ENCODE measurements at places on chromosomes 7 and 10. TPM values are rescaled to one million over a fixed set of nuclear protein-coding genes. Genes with fewer than 3 reads are reported as not detected.

THSD7A gene
- 12.1 TPM for total RNA-seq

CARD11 gene
- 3.2 TPM for total RNA-seq

TMED4 gene
- total RNA-seq, result 81.0 TPM

TRIM73 gene
- total RNA-seq, result 4.9 TPM

DNA sequence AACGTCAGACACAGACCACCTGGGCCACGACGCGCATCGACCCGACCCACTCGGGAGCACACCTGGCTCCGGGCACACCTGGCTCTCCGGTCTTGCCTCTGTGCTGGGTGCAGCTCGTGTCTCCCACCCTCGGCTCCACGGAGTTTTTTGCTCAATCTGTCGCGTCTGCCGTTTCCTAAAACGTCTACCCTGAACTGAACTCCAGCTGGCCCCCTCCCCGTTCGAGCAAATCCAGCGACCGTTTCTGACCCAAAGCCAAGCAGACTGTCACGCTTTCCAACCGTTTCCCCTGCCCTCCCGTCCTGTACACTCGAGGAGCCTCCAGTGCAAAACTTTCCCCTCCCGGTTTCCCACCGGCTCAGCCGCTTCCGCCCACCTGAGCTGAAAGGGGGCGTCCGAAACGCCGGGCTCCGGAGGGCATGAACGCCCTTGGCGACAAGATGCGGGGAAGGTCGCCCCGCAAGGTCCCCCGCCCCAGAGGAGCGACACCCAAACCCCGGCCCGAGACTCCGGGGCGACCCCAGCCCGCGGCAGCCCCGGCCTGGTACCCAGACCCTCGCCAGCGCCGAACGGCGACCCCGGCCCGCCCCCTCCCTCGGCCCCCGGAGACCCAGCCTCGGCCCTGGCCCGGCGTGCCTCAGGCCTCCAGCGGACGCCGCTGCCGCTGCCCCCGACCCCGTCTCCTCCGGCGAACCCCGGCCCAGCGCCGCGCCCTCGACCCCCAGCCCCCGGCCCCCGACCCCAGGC, 557 bp downstream of the CYTH3 start:
- DNase-seq, result peak; percentile 37

- no peak for DNase-seq
These were observed 175.4 kb downstream of the MGMT start for GRCh38 chr10:129642427-129642826.

DNA sequence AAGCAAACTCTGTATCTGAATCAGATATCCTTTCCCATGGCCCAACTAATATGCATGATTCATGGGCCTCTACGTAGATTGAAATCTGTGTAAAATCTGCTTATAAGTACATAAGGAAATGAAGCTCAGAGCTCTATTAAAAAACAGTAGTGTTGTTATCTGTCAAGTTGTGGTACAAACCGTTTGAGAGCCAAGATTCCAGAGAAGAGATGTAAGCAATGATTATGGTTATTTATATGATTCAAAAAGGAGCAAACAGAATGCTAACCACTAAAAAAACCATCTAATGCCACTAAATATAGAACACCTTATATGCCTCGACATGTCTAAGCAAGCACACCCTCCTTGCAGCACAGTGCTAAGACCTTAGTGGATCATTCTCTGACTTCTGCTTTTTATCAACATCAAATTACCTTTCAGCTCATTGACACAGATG, 26.6 kb downstream of the RPP38 start:
- no peak for DNase-seq

DNA sequence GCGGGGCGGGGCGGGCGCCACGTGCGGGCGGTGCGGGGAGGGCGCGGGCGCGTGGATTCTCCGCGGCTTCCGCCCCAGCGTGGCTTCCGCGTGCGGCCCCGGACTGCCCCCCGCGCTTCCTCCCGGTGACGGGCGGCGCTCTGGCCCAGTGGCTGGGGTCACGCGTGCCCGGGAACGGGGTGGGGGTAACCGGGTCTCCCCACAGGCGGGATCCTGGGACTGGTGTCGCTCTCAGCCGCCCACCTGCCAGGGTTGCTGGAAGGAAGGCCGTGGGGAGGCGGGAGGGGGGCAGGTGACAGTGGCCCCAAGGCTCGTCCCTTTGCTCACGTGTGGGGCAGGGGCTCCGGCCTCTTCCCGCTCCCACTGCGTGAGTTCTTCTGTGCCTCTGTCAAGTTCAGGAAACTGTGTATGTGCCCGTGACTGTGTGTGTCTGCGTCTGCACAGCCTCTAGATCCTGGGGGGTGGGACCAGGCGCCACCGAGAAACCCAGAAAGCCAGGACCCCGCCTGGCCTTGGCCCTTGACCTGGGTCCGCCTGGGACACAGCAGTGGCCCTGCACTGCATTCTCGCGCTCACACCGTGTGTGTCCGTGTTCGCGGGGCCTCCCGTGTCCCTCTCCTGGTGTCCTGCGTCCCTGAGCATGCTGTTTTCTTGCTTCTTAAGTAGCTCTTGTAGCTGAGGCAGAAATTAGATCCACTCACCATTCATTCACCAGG, 919 bp downstream of the MAFK start:
- peak; percentile 39 for DNase-seq

DNA sequence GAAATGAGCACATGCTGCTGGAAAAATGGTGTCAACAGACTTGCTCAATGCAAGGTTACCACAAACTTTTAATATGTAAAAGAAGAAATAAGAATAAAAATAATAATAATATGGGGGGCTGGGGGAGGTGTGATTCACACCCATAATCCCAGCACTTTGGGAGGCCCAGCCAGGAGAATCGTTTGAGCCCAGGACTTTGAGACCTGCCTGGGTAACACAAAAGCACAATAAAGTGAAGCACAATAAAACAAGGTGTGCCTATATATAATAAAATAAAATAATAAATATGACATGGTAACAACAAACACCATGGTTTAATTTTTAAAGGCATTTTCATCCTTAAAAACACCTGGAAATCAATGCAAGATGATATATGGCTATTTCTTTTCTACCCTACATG, 25.1 kb downstream of the EIF3A start:
- DNase-seq, result no peak

DNA sequence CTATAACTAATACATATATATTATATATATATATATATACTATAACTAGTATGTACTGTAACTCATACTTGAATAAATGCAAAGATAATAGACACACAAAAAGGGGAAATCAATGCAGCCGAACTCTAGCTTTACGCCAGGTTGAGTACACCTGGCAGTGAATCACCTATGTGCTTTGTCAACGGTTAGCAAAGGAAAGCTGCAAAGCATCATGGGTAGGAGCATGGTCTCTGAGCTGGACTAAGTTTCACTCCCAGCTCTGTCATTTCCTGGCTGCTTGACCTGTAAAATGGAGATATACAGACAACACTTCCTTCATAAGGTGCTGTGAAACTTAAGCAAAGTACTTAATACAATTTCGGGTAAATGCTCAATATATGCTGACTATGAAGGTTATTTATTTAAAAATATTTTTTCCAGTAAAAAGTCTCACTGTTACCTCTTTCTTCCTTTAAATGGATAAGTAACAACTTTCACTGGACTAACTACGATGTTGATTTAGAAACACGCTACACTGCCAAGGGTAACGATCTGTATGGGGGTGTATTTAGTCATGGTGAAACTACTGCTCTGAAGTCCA, 61.7 kb upstream of the ITGA8 start:
- DNase-seq, result no peak

All from lung (tissue), 17 donors.